ENCODE measurements at places on chromosomes 2 and 18. TPM values are rescaled to one million over a fixed set of nuclear protein-coding genes. Genes with fewer than 3 reads are reported as not detected.

Gene CAPN14
- total RNA-seq = 0.98 TPM

Gene SERPINB4
- not detected for total RNA-seq

Gene PRKAG3
- not detected for total RNA-seq

Gene UGT1A4
- total RNA-seq = not detected

Gene ADAM23
- 22.9 TPM for total RNA-seq

Gene RAD51AP2
- total RNA-seq = 0.25 TPM

Gene REG3A
- total RNA-seq = not detected
